ENCODE measurements at places on chromosomes 16 and 17.

DNA sequence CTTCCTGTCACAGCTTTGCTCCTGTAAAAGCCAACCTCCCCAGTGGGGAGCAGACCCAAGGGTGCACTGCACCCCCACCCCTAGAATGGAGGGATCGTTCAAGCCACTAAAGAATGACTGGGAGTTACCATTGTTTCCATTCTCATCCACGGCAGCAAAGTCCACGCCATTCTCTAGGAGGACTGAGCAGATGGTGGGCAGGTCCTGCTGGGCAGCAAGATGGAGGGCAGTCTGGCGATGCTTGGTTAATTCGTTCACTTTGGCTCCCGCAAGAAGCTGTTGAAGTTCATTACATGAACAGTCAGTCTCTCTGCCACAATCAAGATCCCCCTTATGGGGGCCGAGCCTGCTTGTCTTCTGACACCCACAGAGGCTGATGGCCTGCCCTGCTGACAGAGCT lies 30.8 kb downstream of the CYB5D2 start:
- no peak for DNase-seq

- no peak for DNase-seq
Observed at GRCh38 chr17:46796524-46796923, 22.0 kb downstream of the WNT3 start.

DNA sequence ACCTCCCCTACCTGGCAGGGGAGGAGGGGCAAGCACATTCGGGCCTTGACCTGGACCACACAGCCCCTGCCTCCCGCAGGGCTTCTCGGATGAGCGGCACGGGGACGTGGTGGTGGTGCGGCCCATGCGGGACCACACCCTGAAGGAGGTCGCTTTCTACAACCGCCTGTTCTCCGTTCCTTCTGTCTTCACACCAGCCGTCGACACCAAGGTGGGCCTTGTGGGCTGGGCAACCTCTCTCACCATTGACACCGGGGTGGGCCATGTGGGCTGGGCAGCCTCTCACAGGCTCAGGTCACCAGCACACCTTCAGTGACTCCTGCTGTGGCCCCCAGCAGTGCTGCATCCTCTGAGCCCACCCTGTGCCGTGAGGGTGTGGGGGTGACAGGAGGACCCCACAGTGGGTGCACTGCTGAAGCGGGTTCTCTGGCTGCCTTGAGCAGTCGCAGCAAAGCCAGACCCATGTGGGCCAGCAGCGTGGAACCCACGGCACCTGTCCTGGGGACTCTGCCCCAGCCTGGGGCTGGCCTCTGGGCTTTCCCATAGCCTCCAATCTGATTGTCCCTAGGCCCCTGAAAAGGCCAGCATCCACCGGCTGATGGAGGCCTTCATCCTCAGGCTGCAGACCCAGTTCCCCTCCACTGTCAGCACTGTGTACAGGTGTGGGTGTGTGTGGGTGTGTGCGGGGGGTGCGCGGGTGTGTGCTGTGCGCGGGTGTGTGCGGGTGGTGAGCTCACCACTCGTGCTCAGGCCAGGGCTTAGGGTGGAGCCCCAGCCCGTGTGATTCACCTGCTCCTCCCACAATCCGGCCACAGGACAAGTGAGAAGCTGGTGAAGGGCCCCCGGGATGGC lies 7.5 kb downstream of the CTU2 start:
- DNase-seq: no peak

DNA sequence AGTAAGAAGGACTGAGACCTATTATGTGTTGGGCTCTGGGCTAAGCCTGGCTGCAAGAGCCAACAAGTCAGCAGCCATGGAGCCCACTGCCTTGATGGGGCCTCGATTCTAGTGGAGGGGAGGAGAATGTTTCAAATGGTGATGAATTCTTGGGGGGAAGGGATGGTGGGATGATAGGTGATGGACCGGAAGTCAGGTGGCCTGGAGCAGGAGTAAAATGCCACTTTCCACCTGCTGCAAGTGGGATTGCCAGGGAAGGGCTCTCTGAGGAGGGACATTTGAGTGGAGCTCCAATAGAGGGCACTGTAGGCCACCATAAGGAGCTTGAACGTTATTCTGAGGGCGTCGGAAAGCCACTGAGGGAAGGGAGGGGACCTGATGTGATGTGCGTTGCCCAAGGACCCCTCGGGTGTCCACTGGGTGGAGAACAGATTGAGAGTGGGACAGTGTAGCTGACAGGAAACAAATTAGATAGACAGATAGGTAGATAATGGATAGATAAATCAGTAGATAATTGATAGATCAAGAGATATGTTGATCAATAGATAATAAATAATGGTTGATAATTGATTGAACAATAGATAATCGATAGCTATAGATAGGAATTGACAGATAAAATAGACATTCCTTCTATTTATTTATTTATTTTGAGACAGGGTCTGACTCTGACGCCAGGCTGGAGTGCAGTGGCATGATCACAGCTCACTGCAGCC lies 18.2 kb upstream of the NXPH3 start:
- DNase-seq: peak; percentile 67

DNA sequence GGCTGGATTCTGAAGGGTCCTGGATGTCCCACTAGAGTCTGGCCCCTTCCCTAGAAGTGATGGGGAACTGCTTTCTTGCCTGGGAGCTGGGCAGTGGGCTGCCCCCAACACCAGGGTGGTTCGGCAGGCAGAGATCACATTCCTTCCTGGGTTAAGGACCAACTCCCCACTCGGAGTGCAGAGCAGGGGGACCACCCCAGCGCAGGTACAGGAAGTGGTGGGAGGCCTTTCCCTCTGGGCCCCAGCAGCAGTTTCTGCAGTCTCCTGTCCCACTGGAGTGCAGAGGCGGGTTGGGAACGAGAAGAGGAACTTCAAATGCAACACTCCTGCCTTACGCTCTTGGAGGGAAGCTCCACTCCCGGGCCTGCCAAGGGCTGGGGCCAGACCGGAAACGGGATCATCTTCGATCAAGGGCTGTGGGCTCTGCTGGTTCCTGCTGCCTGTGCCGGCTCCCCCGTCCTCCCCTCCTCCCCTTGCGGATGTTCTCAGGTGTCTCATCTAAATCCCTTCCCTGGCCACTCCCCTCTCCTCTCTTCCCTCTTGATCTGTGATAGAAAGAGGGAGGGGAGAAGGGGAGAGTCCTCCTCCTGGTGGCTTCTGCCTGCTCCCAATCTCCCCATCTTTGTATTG lies 9.0 kb upstream of the NGFR start:
- DNase-seq: no peak

DNA sequence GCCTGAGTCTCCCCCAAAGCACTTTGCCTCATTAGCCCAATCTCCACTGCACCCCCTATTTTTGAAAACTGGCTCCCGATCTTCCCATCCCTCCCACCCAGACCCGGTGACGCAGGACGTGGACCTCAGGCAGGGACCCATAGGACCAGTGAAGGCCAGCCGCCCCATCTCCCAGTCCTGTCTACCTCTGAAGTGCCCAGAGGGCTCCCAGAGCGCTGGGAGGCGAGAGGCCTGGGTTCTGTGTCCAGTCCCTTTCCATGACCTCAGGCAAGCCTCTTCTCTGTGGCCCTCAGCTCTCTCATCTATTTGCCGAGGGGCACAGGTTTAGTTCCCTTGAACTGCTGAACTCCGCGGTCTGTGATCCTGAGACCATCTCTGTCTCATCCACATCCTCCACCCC lies 714 bp downstream of the TNS4 start:
- DNase-seq: no peak

- no peak for DNase-seq
Observed at GRCh38 chr17:14070344-14070984, 1.2 kb downstream of the COX10 start.

DNA sequence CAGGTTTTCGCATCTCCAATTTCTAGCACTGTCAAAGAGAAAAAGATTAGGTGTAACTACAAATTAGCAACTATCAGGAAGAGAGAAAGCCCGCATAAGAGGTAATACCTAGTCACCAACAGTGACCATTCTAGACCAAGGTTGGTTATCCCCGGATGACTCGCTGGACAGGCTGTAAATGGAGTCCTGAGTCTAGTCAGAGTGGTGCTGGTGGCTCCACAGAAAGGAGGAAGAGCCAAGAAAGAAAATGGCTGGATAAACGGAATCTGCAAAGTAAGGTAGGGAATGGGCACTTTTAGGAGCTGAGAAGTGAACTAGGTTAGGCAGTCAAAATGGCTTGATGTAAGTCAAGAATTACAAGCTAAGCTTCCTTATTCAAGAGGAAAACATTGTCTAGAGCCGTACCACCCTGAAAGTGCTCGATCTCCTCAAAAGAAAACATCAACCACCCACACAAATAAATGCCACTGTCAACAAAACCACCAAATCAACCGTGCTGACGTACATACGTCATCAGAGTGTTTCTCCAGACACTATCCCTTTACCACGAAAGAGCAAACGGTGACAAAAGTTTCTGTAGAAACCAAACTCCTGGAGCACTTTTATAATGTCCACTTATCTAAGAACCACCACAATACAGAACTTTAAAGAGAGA lies 2.2 kb downstream of the GSPT1 start:
- no peak for DNase-seq
